Hepatic stellate cell (primary cell): ENCODE measurements at places on chromosomes 5 and 9.

- no peak for DNase-seq
Observed at GRCh38 chr5:133627180-133627579, 14.8 kb upstream of the FSTL4 start.

GRCh38 chr9:38208206-38208901, 139.3 kb upstream of the SHB start:
- no peak for DNase-seq

- DNase-seq, result no peak
Observed at GRCh38 chr9:114131808-114132549, 23.4 kb upstream of the COL27A1 start.

DNA sequence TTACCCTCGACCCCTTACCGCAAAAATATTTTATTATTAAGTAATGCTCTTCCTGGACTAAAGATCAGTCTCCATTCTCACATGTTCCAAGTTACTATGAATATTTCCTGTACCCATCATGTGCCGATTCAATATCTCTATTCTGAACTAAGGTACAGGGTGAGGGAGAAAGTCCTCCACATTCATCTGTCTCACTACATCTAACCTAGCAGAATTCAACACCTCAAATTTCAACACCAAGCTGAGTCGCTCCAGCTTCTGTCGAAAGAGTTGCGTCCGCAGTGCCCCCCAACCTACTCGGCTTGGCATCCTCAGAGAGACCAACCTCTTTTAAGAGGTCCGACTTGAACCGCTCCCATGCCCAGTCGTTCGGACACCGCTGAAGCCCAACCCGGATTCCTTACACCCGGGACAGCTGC, 1.0 kb downstream of the CERT1 start:
- peak; percentile 36 for DNase-seq

GRCh38 chr5:96909003-96909402, 26.9 kb upstream of the LNPEP start:
- DNase-seq, result no peak

- DNase-seq, result no peak
Observed at GRCh38 chr9:36445800-36446361, 45.8 kb upstream of the RNF38 start.

GRCh38 chr5:20157089-20157488, 169.1 kb upstream of the CDH18 start:
- no peak for DNase-seq

DNA sequence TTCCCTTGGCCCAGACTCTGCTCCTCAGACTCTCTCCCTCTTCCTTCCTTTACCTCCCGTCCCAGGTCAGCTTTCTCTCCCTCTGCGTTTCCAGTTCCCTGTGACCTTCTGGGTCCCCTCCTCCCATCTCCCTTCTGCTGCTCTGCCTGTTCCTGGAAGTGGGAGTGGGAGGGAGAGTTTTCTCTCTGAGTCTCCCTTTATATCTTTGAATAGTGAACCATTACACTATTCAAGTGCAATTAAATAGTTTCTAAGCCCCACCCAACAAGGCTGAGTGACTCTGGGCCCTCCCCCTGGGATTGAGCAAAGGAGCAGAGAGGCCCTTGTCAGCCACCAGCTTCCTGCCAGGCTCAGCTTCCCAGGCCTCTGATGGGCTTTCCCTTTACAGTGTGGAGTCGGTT, 34.8 kb downstream of the THBS4 start:
- DNase-seq, result no peak

DNA sequence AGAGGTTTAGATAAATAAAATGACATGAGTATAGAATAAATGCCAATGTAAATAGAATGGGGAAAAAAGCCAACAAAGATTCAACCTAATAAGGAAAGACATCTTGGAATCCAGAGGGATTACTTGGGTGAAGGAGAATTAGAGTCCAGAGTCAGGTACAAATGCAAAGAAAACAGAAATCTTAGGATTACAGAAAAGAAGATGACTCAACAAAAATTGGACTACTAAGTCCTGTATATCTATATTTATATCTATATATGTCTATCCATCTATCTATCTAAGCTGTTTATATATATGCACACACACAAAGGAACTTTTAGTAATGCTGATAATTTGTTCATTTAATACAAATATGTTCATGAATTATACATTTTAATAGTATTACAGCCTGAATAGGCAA, 27.6 kb downstream of the FAM174A start:
- no peak for DNase-seq

- no peak for DNase-seq
Observed at GRCh38 chr9:128118472-128118857, 9.1 kb downstream of the PTGES2 start.

DNA sequence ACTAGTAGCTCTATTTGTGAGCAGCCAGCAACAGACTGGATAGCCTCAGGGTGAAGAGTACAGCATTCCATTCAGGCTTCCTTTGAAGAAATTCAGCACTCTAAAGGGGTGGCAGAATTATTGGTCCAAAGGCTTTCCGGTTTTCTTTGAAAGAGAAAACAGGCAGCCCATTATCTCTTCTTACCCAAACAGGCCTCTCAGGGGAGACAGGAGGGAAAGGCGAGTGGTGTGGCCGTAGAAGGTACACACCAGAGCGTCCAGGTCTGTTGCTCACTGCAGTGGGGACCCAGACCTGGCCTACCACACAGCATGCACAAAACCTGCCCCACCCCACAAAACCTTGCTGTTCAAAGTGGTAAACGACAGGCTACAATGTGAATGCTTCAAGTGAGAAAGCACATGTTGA, 83.3 kb downstream of the ZNF608 start:
- DNase-seq, result no peak

DNA sequence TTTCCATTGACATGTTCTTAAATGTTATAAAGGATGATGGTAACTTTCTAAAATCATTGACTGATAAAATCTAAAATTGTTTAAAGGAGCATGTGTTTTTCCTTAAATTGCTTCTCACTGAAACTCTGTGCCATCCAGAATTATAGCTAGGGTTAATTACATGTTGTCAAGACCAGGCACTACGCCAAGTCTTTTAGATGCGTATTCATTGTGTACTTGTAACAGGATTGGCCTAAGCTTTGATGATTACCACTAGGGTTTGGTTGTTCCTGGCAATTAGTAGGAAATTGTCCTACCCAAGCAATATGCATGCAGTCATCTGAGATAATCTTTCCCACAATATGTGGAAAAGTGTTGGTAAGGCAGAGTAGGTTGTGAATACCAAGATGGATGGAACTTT, 43.8 kb downstream of the PRKACG start:
- DNase-seq, result no peak

DNA sequence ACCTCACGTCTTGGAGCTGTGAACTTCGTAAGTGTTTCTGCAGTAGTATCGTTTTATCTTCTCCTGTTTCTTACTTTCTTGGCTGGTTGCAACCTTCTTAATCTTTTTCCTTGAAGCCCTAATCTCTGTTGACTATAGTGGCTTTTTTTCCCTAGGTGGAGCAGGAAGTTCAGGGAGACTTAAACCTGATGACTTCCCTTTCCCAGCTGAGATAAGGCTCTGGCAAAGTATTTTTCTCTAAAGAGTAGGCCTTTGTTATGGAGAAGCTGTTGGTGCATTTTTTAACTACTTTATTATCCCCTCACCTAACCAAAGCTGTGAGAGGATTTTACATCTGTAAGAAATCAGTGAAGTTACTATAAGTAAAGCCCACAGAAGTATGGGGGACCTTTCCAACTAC, 723.1 kb upstream of the RIOK2 start:
- no peak for DNase-seq

- DNase-seq, result no peak
Observed at GRCh38 chr9:92170848-92171247, 55.6 kb upstream of the SPTLC1 start.

GRCh38 chr5:148953711-148954110, 109.2 kb downstream of the SH3TC2 start:
- no peak for DNase-seq

- no peak for DNase-seq
Observed at GRCh38 chr5:32814620-32815019, 103.5 kb downstream of the NPR3 start.

DNA sequence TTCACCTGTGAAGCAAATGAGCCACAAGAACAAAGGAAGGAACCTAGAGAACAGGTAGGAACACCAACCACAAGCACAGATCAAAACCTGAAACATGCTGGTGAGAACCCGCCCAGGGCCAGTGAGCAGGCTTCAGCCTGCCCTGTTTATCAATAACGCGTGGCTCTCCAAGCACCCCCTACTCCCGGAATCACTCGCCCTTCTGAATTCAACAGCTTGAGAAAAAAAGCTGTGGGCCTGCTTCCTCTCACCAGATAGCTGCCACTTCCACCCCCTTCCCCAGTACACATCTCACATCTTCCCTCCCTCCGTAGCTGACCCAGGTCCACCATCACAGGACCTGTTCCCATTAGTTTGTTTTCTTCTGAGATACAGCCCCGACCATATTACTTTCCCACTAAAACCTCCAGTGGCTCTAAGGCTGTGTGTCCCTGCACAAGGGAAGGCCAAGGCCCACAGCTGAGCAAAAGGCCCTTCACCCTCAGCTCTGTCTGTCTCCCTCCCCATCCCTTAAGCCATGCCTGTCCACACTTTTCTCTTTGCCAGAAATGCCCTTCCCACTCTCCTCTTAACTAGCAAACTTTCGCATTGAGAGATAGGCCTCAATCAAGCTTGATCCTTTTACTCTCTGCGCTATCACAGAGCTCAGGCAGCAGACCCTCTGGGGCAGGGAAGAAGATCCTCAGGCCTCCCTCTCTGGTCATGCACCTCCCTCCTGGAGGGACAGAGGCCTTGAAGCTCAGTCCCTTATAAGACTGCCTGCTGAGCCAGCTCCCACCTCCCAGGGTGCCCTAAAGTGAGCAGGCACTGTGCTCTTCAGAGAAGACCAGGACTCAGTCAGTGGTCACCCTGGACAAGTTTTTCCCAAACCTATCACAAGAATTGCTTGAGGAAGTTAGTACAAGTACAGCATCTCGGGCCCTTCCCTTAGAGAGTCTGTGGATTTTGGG, 30.1 kb downstream of the B4GALT1 start:
- no peak for DNase-seq

- DNase-seq, result peak; percentile 36
Observed at GRCh38 chr5:119367502-119368237, 11.9 kb downstream of the TNFAIP8 start.

GRCh38 chr5:9173281-9174048, 372.4 kb downstream of the SEMA5A start:
- DNase-seq, result peak; percentile 45

DNA sequence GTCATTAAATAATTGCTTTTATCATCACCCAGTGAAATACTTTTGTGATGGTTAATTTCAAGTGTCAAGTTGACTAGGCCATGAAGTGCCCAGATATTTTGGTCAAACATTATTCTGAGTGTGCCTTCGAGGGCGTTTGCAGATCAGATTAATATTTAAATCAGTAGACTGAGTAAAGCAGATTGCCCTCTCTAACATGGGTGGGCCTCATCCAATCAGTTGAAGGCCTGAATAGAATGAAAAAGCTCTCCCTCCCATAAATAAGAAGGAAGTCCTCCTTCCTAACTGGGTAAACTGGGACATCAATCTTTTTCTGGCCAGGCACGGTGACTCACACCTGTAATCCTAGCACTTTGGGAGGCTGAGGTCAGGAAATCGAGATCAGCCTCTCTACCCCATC, 12.4 kb upstream of the FGF10 start:
- no peak for DNase-seq

- peak; percentile 33 for DNase-seq
Observed at GRCh38 chr9:96686638-96687335, 31.7 kb upstream of the PRXL2C start.

DNA sequence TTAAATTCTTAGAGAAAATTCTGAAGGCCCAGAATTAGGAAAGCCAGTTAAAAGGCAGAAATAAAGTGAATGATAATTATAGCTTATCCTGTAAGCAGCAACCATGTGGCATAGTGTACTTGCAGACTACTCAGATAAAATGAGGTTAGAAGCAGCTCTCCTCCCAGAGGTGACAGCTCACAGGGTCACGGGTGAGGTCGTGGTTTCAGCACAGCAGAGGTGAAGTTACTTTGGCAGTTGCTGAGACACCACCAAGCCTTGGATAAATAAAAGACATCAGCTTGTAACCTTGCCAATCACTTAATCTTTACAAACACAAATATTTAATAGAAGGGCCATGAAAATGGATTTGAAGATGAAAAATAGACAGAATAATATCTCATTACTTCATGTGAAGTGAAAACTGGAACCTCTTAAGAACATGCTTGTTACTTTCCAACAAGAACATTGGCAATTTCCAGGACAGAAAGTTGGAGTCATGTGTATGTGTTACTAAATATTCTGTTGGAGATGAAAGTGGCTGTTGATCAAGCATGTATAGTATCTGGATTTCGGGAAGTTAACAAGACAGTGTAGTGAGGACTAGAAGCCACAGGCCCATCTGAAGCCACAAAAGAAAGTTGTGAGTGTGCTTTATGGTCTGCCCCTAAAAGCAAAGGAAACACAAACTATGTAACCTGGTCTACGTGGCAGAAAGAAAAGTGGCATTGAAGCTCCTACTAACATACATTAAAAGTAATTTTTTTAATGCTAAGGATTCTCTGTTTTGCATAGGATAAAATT, 134.4 kb downstream of the ERCC6L2 start:
- no peak for DNase-seq

GRCh38 chr9:75096796-75097195, 8.5 kb downstream of the OSTF1 start:
- DNase-seq, result no peak

GRCh38 chr9:110156416-110156815, 51.5 kb downstream of the C9orf152 start:
- no peak for DNase-seq

DNA sequence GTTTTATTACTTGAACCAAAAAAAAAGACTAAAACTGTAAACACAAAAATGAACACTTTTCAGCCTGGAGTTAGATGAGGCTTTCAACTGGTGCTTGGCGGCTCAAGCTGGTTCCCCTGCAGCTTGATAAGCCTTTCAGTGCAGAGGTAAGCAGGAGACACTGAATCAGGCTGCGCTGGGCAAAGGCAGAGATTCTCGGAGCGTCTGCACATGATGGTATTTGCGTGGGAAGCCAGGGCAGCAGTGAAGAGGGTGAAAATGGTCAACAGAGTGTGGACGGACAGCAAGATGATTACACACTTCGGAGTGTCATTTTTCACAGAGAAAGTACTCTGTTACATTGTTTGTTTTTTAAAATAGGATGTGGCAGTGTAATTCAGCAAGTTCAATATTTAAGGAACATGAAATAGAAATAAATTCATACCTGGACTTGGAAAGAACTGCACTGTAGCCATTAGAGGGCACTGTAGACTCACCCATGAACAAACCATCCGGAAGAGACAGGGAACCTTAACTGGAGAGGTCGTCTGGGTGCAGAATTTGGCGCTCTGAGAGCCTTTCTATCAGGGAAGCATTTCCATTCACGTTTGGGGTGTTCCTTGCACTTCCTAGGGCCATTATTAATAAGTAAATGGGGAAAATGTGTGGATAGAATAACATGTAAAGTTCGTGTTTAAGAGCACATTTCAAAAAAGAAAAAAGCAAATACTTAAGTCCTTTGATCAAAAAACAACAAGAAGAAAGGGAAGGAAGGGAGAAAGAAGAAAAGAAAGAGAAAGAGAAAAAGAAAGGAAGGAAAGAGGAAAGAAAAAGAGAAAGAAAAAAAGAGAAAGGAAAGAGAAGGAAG, 69.8 kb downstream of the ICE1 start:
- peak; percentile 61 for DNase-seq

GRCh38 chr5:77356740-77357139, 135.4 kb downstream of the WDR41 start:
- DNase-seq, result no peak

GRCh38 chr9:5288591-5288990, 15.9 kb downstream of the RLN2 start:
- DNase-seq, result no peak
